Hematopoietic multipotent progenitor cell treated with erythropoietin and hydrocortisone succinate and interleukin-3 and kit ligand, for 6 days (in vitro differentiated cells): ENCODE measurements at places on chromosomes 2 and 18.

GRCh38 chr2:153558247-153558646, 79.7 kb upstream of the RPRM start:
- no peak for DNase-seq

- DNase-seq, result no peak
These were observed 59.9 kb upstream of the TGFA start for GRCh38 chr2:70613521-70613920.

DNA sequence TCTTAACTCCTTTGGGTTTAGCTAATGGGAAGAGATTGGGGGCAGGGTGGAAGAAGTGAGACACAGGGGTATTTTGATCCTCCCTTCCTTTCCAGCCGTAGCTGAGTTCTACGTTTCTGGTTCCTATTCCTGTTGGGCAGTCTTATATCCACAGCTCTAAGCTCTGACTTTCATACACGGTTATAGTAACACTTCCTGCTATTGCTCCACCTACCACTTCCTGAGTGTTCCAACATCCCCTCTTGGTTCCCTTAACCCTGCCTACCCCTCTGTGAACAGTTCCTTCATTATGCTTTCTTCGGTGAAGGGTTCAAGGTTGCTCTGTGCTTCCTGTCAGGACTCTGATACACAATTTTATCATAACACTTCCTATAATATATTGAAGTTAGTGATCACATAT, 205.1 kb downstream of the DNAH7 start:
- DNase-seq, result peak; percentile 3

GRCh38 chr2:66390811-66391210, 44.1 kb upstream of the MEIS1 start:
- DNase-seq, result no peak

- DNase-seq, result no peak
These were observed 681 bp downstream of the ACADL start for GRCh38 chr2:210224591-210224940.

- no peak for DNase-seq
These were observed 57.6 kb downstream of the PIEZO2 start for GRCh38 chr18:11091746-11092145.

DNA sequence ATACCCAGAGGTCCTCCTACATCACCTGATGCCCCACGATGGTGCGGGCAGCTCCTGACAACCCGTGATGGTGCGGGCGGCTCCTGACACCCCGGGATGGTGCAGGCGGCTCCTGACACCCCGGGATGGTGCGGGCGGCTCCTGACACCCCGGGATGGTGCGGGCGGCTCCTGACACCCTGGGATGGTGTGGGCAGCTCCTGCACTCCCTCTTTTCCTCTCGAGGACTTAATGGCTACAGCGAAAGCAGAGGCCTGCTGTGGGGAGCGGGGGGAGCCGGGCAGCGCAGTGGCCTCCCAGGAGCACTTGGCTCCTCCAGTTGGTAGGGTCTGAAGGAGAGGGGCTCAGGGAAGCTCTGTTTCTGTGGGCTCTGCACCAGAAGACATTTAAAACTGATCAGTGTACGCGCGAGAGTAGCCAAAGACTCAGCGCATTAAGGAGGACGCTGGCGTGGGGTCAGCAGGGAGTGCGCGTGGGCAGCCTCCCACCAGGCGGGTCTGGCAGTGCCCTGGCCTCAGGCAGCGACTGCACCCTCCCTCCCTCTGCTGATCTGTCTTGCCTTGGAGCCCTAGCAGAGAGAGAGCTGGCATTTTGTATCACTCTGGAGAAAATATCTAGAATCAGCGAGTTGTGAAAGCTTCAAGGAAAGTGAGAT, 464.5 kb upstream of the MYT1L start:
- no peak for DNase-seq

DNA sequence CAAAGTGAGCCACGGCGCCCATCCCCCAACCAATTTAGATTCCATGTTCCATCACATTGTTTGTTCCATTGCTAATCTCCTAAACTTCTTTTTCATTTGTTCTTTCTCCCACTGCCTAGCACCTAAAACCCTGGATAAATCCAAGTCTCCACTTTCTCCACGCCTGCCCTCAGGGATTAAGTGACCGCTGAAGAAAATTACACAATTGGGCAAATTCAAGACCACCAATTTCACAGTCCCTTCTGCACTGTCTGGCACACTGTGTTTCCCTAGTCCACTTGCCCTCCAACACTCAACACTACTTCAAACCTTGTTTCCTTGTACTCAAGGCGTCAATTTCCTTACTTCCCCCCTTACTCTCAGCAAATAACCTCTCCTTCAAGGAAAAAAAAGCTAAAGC, 5.1 kb upstream of the UBXN4 start:
- DNase-seq, result no peak

- no peak for DNase-seq
These were observed 322.3 kb downstream of the FSIP2 start for GRCh38 chr2:186060744-186061440.

- peak; percentile 49 for DNase-seq
These were observed 25.3 kb downstream of the LCLAT1 start for GRCh38 chr2:30472326-30472725.

- DNase-seq, result peak; percentile 77
These were observed 3.1 kb downstream of the ARHGAP15 start for GRCh38 chr2:143132355-143132754.

DNA sequence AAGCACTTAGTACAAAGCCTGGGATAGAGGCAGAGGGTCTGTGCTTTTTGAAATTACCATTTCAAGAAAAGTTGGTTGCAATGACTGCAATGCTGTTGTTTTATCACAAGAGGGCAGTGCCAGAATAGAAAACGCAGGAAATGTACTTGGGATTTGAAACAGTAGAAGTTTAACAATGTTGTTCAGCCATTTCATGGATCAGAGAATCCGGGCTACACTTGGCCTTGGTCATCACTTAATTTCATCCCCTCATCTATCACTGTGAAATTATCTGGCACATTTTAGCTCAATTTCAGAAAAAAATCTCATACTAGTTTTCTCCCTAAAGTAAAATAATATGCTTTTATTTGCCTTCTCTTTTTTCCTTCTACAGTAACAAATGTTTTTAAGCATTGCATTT, 70.8 kb downstream of the RAPGEF4 start:
- DNase-seq, result peak; percentile 69

GRCh38 chr18:22778996-22779395, 154.1 kb upstream of the RBBP8 start:
- DNase-seq, result peak; percentile 5

GRCh38 chr18:60153376-60153775, 219.2 kb downstream of the MC4R start:
- DNase-seq, result no peak

DNA sequence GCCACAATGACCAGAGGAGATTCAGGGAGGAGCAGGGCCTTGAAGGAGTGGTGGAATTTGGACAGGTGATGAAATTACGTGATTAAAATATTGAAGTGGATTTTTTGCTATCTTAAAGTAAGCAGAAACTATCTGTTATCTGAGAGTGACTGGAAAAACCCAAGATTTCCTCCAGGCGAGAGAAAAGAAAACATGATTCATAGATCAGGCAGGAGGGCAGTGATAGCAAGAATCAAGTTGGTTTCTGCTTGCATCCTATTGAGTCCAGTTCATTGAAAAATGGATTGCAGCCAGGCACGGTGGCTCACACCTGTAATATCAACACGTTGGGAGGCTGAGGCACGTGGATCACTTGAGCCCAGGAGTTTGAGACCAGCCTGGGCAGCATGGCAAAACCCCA, 127.8 kb downstream of the NXPH2 start:
- no peak for DNase-seq

GRCh38 chr18:3263132-3263700, 1.3 kb downstream of the MYL12B start:
- DNase-seq, result no peak

GRCh38 chr2:41865263-41865662, 182.6 kb upstream of the PKDCC start:
- DNase-seq, result no peak

DNA sequence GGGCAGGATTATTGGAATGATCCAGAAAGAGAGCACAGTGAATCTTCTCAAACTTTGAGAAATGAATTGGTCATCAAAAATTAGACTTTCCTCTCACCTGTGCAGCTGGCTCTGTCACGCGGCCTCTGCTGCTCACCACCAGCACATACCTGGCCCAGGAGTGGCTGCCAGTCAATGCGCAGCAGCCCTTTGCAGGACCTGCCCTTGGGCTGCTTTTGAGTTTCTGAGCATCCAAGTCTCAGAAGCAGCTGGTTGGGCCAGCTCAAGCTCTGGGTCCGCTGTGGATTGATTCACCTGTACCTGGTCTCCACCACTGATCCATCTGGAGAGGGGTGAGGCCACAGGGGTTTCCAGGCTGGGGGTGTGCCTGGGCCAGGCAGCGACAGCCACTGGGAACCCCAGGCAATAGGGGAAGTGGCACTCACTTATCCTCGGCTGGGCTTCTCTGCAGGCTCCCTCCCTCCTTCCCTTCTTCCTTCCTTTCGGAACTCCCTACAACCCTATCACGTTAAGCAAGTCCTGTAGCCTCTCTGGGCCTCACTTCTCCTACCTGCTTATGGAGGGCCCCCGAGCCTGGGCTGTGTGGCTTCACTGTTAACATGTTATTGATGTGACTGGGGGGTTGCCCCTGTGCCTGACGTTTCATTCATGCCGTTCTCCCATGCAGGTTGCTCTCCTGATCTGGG, 48.1 kb downstream of the SH3BP4 start:
- DNase-seq, result no peak

GRCh38 chr2:63663013-63663864, 74.5 kb downstream of the MDH1 start:
- DNase-seq, result no peak

- DNase-seq, result no peak
These were observed 54.6 kb downstream of the ITGB6 start for GRCh38 chr2:160145471-160145870.
